NCI-H2029 treated with DMSO at 0.1 percent for 48 hours (cell line): ENCODE measurements at places on chromosomes 2 and 18.
A peak's percentile ranks its signal among the peaks of the same experiment; 100 is the strongest.

DNA sequence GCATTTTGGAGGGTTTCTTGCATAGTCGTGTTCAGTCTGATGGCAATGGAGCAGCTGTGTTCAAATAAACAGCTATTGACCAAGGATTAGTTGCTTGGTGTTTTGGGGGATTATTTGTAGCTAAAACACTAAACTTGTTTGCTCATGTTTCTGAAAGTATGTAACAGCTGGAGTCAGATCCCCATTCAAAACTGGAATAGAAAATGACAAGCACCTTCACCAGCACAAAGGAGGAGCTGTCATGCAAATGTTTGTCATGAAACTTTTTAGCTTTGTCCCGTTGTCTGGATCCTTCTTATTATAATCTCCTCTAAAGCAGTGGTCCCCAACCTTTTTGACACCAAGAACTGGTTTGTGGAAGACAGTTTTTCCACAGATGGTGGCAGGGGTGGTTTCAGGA, 96.9 kb upstream of the ZNF236 start:
- no peak for DNase-seq

DNA sequence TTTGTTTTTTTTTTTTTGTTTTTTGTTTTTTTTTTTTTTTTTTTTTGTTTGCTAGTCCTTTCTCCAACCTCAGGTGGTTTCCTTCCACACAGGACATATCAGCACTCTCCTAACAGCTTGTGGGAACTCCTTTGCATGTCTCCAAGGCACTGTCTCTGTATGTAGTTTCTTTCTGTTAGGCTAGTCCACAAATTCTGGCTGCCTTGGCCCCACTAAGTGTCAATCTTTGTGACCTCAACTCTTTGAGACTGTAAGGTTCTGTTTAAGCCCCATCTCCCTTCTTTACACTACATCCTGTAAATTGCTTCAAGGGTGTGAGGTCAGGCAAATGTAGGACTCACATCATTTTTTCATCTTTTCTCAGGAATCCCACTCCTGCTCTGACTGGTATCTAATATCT, 85.1 kb downstream of the NCOA1 start:
- DNase-seq: no peak

DNA sequence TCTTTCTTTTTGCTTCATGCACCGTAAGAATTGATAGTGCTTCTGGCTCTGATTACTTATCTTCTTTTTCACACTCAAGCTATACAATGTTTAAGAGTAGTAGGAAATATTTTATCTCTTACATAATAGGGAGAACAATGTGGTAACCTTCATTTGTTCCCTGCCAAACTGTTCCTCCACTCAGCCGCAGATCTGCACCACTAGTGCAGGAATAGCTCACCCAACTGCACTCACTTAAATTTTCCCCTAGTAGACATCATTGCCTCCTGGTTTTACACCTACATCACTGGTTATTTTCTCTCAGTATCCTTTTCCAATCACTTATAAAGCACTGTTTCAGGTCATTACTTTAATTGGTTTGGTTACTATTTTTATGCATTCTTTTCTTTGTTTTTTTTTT, 283.5 kb upstream of the ZNF804A start:
- no peak for DNase-seq

GRCh38 chr18:22691946-22692710, 241.0 kb upstream of the RBBP8 start:
- no peak for DNase-seq

GRCh38 chr18:77750006-77750405, 500.4 kb downstream of the GALR1 start:
- DNase-seq: no peak

GRCh38 chr2:64203131-64203857, 59.1 kb upstream of the PELI1 start:
- no peak for DNase-seq

GRCh38 chr18:25704071-25704470, 352.1 kb upstream of the ZNF521 start:
- DNase-seq: no peak

GRCh38 chr2:190350371-190350770, 7.0 kb downstream of the INPP1 start:
- no peak for DNase-seq

- DNase-seq: no peak
These were observed 27.7 kb downstream of the GRB14 start for GRCh38 chr2:164593541-164593940.

DNA sequence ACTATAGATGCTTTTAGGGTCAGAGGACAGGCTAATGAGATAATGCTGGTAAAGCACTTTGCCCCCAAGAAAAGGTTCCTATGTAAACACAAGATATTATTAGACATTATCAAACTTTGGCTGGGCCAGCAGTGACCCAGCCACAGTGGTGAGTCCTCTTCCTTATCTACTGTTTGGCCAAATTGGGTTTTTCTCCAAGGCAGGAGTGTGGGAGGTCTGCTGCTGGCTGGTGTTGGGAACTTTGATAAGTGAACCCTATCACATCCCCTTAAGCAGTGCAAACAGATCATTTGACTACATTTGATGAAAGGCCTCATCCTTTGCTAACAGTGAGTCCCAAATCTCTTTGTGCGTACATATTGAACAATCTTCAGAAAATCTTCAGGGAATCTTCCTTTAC, 16.2 kb downstream of the FZD7 start:
- no peak for DNase-seq

DNA sequence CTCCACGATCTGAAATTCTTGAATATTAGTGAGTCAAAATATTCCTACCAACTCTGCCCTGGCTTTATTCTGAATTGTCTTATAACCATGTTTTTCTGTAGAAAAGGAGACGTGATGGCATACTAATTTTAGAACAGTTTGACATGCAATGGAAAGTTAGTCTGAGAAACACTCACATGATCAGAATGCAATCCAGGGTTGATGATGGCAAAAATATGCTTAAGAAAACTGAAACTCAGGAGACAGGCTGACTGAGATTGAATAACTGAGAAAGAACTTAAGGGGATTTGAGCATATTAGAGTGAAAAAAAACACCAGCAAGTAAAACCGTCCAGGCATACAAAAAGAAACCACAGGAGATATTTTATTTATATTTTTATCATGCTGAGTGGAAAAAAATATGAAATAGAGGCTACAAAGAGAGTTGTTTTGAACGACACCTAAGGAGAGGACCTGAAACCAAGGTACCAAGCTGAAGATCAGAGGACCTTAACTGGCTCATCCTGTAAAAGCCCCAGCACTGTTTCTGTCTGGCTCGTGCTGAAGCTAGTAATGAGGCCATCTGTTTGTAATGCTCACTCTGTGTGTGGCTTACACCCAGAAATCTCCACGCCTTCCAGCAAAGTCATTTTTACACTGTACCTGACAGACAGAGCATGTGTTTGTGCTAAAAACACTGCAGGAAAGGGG, 437.2 kb upstream of the PKDCC start:
- DNase-seq: no peak

GRCh38 chr2:203437511-203437910, 97.6 kb downstream of the RAPH1 start:
- no peak for DNase-seq

DNA sequence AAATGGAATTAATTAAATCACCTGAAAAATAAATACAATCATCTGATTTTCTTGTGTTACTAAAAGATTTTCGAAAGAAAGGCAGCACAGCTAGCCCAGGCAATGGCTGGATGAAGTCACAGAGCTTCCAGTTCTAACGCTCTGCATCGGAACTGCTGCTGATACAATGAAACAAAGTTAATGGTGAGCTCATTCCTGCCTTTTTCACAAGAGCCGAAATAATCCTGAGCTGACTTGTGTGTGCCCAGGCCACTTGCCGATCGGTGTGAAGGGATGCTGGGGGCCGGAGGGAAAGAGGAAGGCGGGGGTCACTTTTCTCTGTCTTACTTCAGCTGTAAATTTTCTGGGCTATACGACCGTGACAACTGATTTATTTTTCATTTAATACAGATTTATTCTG, 149.5 kb downstream of the INO80D start:
- no peak for DNase-seq

DNA sequence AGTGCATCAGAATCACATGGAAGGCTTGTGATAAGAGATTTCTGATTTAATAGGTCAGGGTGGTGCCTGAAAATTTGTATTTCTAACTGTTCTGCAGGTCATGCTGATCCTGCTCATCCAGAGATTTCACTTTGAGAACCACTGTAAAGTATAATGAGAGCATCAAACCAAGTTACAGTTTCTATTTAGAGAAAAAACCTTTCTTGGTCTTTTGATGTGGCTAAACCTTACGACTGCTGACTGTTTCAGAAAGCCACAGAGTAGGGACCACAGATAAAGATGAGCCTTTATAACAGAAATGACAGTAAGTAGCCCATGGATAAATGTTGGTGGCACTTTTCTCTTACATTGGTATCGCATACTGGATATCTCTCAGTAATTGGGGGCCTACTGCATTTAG, 109.4 kb upstream of the FANCL start:
- no peak for DNase-seq

DNA sequence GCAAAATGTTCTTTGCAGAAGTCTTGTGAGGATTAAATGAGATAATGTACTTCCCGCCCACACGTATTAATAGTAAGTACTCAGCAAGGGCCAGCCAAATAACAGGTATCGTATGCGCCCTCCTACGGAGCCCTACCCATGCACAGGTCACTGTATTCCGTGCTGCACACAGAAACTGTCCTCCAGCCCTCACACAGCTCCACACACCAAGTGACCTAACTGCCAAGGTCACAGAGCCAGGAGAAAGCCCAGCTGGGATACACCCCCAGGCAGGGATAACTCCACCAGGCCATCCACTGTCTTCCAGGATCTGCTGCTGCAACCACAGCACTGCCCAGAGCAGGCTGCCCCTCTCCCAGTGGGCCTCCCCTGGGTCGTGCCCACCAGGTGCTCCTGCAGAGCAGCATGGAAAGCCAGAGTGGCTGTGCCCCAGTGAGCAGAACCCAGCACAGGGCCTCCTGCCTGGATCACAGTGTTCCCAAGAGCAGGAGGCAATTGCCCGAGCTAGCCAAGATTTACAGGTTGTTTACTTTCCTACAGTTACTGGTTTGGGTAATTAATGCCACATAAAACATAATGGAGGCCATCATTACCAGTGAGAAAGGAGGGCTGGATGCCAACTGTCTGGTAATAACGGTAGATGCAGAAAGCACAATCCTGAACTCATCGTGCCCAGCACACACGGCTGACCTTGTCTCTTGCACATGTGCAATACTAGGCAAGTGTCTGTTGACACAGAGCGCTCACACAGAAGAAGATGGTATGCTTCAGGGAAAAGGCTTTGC, 24.4 kb downstream of the TFCP2L1 start:
- peak; percentile 95 for DNase-seq

DNA sequence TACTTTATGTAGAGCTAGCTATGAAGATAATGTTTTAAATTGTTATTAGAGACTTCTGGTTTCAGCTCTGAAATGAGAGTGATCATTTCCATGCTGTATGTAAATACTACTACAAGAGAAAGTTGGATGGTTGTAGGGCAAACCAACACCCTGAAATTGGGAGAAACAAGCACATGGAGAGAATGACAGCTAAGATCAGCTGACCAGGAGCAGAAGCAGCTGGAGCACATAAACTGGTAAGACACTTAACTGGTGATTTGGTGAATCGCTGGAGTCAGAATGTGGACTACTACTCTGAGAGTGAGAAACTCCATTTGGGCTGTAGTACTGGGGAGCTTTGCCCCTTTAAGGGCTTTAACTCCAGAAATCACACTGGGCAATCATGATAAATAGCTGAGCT, 226.8 kb downstream of the RND3 start:
- no peak for DNase-seq

- DNase-seq: no peak
These were observed 50.2 kb downstream of the TEX44 start for GRCh38 chr2:231642631-231643494.

DNA sequence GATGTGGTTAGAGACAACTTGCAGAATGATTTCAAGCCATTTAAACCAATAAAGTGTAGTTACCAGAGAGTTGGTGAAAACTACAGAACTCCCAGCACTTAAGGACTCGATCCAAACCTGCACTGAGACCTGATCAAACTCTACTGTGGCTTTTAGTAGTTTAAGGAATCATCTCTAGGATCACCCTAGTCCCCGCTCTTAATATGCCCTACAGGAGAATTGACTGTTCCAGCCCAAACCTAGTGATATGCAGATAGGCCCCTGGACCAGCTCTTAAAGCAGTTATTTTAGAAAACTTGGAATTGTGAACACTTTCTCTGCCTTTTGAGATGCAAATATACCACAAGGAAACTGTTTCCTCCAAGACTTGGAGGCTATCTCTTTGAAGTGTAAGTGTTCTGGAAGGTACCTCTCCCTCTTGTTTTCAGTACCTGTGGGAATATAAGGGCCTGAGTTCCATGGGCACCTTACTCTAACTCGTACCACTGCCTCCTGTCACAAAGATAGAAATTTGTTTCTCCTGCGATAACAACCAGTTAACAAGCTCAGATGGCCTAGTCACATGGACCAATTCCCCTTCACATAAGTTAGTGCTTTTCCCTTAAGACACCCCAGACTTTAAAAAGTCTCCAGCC, 1367.2 kb upstream of the SLC39A10 start:
- DNase-seq: no peak

GRCh38 chr18:74950479-74950878, 258.5 kb downstream of the PTGR3 start:
- no peak for DNase-seq

DNA sequence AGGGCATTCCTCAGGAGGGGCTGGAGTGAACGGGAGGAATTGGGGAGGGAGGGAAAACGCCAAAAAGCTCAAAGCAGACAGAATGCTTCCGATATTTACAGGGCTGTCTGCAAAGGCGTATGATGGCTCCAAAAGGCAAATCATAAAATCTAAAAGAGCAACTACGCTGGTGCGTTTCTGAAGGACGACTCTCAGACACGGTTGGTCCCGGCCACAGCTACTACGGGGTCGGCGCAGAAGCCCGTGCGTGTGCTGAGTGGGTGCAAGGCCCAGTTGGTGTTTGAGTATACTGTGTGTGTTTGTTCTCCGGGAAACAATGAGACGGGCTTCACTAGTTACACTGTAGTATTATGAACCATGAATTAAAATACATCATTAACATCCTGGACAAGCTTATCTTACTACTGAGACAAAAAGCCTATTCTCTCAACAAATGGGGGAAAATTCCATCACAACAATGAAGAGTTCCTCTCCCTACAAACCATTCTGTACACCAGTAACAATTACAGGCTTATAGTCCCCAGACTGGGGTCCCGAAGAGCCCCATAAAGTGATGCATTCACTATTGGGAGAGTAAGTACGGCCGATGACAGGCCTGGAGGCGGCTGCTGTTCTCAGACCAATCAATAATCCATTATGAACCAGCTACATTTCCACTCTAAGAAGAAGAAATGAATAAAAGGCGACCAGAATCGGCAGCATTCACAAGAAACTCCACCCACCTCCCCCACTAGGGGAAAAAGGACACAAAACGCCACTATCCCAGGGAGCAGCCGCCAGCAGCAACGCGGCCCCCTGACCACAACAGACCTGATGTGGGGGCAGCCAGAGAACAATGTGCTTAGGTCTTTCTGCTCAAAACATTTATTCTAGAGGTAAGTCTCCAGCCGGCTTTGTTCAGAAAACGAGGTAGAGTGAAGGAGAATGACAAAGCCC, 43.4 kb downstream of the ZNF516 start:
- DNase-seq: peak; percentile 20

- DNase-seq: no peak
These were observed 187.7 kb downstream of the EIPR1 start for GRCh38 chr2:3189961-3190360.

GRCh38 chr2:154827286-154827685, 128.8 kb downstream of the KCNJ3 start:
- no peak for DNase-seq
